ENCODE measurements at places on chromosomes 1 and 21.

DNA sequence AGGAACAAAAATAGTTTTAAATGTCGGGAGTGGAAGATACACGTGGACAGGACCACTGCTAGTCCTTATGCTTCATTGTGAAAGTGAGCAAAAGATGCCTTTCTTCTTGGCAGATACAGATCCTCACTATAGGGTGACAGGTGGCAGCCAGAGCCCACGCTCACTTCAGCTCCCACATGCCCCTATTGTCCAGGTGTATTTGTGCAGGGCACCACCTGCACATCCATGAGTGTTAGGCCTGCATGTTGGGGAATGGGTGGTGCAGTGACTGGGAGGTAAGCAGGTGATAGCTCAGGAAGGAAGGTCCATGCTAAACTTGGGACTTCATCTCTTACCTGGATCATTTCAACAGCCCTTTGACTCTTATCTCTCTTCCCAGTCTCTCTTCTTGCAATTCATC is 27.4 kb downstream of the SLC5A9 start:
- DNase-seq, result no peak

- peak; percentile 50 for DNase-seq
Measured at GRCh38 chr1:55848906-55849305, 633.7 kb upstream of the USP24 start.

GRCh38 chr21:30256100-30256499 is 26.6 kb downstream of the KRTAP24-1 start:
- no peak for DNase-seq

GRCh38 chr1:59064592-59064991 is 232.3 kb upstream of the FGGY start:
- no peak for DNase-seq

DNA sequence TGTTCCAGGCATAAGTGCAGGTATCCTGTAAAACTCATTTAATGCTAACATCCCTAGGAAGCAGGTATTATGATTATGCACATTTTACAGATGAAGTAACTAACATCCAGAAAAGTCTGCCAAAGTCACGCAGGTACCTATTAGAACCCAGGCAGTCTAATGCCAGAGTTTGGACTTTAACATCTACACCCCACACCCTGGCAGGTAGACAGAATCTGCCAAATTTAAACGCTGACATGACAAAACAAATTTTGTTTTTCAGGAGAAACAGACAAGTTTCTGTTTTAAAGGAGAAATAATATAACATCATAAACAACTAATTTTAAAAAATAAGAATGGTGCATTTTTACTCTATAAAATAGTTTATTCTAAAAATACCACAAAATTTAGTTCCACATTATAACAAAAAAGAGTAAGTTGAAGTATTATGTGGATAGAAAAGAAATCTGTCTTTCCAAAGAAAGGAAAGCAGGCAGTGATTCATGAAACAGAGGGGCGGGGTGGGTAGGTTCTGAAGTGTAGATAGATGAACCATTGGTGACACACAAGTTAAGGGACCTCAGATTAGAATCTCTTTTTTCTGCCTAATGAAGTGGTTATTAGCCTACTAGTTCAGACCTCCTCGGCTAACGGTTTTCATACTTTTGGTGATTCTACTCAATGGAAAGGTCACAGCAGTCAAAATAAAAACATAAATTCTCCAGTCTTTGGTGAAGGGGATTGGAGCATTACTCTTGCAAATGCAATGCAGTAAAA is 1.7 kb downstream of the ASPM start:
- DNase-seq, result peak; percentile 27
